ENCODE measurements at places on chromosomes 4 and X.

DNA sequence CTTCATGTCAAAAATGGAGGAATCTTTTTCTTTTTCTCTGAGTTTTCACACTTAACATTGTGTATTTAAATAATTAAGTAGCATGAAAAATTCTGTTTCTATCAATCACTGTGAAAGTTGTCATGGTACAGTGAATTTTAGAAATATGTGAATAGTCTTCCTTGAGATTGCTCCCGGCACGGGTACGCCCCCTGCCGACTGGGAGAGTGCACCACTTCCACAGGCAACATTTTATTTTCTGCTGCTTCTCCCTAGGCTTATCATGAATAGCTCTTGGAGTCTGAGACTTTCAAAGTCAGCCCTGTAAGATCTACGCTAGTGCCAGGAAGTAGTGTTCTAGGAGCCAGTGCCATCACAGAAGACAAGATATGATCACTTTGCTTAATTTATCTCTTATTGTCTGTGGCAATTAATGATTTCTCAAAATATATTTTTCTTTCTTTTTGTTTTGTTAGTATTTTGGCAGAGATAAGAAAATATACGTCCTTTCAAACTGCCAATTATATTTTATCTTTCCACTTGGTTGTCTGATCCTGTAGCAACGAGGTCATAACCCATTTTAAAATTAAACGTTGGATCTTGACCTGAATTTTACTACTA lies 763.8 kb upstream of the AADAT start:
- DNase-seq = no peak

GRCh38 chr4:15870079-15870478 lies 68.5 kb downstream of the FGFBP1 start:
- DNase-seq = no peak

GRCh38 chrX:32998776-32999175 lies 212.6 kb downstream of the DMD start:
- no peak for DNase-seq

- no peak for DNase-seq
These were observed 60.3 kb upstream of the CAMK2D start for GRCh38 chr4:113821856-113822255.

- DNase-seq = no peak
These were observed 273.5 kb downstream of the DCHS2 start for GRCh38 chr4:154218051-154218450.

- DNase-seq = no peak
These were observed 68.6 kb downstream of the RXFP1 start for GRCh38 chr4:158590306-158590705.
